ENCODE measurements at places on chromosomes 4 and X. TPM values are rescaled to one million over a fixed set of nuclear protein-coding genes. Genes with fewer than 3 reads are reported as not detected.

DNA sequence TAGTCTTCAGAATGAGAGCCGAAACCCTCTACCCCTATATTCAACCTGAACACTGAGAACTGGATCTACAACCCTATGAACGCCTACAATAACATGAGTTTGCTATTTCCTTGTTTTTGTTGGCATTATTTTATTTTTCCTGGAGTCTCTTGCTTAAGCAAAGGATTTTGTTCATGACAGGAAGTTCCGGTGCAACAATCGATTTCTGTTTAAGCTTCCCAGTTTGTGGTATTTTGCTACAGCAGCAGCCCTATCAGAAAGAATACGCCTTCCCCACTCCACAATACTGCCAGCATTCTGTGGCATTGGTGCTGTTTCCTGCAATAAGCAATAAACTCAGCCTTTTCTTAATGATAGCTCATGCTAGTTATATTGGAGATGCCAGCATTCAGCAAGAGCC, 60.9 kb downstream of the NPY5R start:
- no peak for DNase-seq

DNA sequence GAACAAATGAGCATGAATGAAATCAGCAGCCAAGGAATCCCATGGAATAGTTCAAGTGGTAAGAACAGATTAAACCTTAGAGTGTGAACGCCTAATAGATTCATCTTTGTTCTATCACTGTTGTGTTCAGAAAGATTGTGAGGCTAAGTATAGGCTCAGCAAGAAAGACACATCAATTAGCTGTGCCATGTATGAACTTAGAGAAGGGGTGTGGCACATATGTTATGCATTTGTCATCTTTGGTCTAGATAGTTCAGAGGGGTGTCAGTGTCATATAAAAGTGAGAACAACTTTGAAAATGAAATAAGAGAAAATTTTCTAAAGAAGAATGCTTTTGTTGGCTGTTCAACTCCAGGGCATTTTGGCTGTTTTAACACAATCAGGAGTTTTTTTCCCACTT, 9.4 kb downstream of the DAPP1 start:
- DNase-seq: no peak

DNA sequence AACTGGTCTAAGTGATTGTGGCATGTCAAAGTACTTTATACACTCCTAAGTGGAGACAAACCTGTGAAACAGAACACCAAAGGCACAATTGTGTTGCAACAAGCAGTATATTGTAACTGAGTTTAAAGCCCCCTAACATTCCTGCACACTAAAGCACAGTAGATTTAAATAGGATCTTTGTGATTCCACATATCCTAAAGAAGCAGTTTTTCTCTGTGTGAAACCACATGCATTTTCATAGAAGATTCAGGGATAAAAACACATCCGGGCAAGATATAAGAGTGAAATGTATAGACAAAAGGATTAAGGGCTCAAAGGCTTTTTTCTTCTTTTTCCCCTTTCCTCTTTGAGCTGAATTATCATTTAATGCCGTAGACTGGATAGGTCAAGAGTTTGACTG, 82.2 kb downstream of the ANK2 start:
- DNase-seq: no peak

DNA sequence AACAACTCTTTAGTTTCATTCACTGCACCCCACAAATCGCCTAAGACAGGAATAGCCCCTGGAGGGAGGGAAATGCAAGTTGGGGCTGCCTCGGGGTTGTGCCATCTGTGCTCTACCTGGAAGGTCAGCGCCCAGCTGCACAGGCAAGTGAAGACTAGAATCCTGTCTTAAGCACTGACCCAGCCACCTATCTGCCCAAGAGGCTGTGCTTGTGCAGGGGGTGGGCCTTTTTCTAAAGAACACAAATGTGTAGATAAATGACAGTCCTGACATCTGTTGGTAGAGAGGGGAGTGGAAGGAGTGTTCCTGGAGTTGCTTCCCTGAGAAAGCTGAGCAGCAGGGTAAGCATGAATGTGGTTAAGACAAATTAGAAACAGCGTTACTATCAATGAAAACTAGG, 15.7 kb downstream of the ZNF518B start:
- DNase-seq: no peak

Gene TMSB15A
- 0.12 TPM for polyA plus RNA-seq
